ENCODE measurements at places on chromosomes 3 and 15. TPM values are rescaled to one million over a fixed set of nuclear protein-coding genes. Genes with fewer than 3 reads are reported as not detected.

DNA sequence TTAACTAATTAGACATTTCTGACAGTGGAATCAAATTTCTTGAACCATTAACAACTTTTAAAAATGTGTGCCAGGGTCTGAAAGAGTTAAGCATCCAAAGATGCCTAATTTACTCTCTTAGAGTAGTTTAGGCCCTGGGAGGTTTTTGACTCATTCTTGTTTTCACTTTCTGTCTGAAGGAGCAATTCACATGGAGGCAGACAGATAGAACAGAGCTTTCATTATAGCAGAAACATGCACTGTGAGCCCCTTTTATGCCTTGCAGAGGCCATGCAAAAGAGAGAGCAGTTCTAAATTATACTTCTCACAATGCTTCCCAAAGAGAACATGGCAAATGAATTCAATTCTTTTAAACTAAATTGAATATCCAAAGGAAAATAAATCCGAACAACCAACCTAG is 554.8 kb downstream of the MFSD1 start:
- DNase-seq, result peak; percentile 5
- no peaks in the 10 kb centered on the region for H3K4me1 ChIP-seq
- no peak overlapping the region for H3K4me3 ChIP-seq
- no peaks in the 10 kb centered on the region for H3K27me3 ChIP-seq
- no peaks in the 10 kb centered on the region for H3K36me3 ChIP-seq
- no peak overlapping the region for H3K27ac ChIP-seq

GRCh38 chr3:187648177-187648576 is 22.0 kb downstream of the SST start:
- no peaks in the 10 kb centered on the region for H3K36me3 ChIP-seq
- H3K27me3 ChIP-seq, result no peaks in the 10 kb centered on the region
- no peak for DNase-seq

Gene CPN2
- total RNA-seq, result 0.04 TPM

Gene POLR2M
- 89.7 TPM for total RNA-seq

Gene ASB7
- 9.1 TPM for total RNA-seq

Gene MCTP2
- 0.98 TPM for total RNA-seq

GRCh38 chr15:101244889-101245668 is 6.8 kb downstream of the CHSY1 start:
- no peak overlapping the region for H3K27ac ChIP-seq
- H3K4me1 ChIP-seq, result peaks cover 51% of the 10 kb centered on the region
- peaks cover 22% of the 10 kb centered on the region for H3K36me3 ChIP-seq
- DNase-seq, result no peak
- no peaks in the 10 kb centered on the region for H3K27me3 ChIP-seq

GRCh38 chr3:185766329-185767001 is 58.4 kb downstream of the IGF2BP2 start:
- H3K4me1 ChIP-seq, result peaks cover 22% of the 10 kb centered on the region
- no peaks in the 10 kb centered on the region for H3K27me3 ChIP-seq
- H3K36me3 ChIP-seq, result no peaks in the 10 kb centered on the region
- H3K27ac ChIP-seq, result no peak overlapping the region
- no peak overlapping the region for H3K4me3 ChIP-seq
- no peak for DNase-seq

Gene GALNT15
- 2.0 TPM for total RNA-seq

Gene TMEM207
- total RNA-seq, result not detected

DNA sequence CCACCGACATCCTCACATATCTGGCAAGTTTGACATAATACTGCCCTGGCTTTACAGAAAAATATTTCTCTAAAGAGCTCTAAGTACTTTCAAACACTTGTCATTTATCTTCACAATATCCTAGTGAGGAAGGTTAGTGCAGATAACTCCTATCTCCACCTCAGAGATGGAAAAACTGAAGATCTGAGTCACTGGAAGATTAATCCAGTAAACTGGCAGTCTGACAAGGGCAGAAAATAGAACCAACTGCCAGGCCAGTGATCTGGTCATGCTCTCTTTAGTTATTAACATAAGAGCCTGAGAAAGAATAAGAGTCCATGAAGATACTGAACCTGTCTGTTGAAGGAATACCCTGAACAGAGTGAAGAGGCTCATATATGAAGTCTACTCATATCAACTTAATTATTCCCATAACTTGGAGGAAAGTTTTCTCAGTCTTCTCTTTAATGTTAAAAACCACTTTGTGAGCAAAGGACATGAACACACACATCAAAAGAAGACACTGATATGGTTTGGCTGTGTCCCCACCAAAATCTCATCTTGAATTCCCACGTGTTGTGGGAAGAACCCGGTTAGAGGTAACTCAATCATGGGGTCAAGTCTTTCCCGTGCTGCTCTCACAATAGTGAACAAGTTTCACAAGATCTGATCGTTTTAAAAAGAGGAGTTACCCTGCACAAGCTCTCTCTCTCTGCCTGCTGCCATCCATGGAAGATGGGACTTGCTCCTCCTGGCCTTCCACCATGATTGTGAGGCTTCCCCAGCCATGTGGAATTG is 61.4 kb downstream of the GOLIM4 start:
- peaks cover 3% of the 10 kb centered on the region for H3K4me1 ChIP-seq
- no peak overlapping the region for H3K4me3 ChIP-seq
- H3K27me3 ChIP-seq, result no peaks in the 10 kb centered on the region

- no peaks in the 10 kb centered on the region for H3K27me3 ChIP-seq
- H3K4me1 ChIP-seq, result peaks cover 10% of the 10 kb centered on the region
- DNase-seq, result no peak
- H3K36me3 ChIP-seq, result no peaks in the 10 kb centered on the region
These were observed 29.1 kb upstream of the KCTD6 start for GRCh38 chr3:58462829-58463180.

DNA sequence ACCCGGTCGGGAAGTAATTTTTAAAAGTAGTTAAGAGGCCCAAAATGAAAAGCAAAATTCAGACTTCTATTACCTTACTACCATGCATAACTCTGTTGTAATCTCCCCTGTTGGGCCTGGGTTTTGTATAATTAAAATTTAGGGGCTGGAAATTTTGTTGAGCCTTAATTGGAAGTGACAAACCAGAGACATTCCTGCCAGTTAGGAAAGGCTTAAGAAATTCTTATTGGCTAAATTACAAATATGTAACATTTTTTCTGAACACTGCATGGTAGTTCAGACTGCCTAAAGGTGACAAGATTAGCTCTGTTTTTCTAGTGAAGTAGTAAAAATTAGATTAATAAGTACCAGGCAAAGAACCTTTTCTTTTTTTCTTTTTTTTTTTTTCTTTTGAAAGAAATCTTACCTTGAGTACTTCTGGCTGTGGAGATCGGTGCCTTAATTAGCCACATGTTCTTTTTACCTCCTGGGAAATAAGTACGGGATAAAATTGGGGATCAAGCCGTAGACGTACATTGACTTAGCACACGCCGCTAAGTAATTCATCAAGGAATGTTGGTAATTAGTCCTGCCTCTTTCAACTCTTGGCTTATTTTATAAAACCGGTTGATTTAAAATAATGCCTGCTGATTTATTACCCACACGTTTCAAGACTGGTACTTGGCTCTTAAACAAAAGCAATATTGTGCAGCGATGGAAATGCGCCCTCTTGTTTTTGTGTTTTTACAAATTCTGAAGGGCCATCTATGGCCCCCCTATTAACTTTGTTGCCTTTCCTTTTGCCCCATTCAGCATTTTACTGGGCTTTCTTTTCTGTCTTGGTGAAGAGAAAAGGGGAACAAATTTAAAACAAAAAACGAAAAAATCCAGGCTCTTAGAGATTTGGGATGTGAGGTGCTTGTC is 111.2 kb upstream of the SAMMSON start:
- no peaks in the 10 kb centered on the region for H3K4me1 ChIP-seq
- no peak for DNase-seq
- no peak overlapping the region for H3K27ac ChIP-seq
- H3K4me3 ChIP-seq, result no peak overlapping the region

DNA sequence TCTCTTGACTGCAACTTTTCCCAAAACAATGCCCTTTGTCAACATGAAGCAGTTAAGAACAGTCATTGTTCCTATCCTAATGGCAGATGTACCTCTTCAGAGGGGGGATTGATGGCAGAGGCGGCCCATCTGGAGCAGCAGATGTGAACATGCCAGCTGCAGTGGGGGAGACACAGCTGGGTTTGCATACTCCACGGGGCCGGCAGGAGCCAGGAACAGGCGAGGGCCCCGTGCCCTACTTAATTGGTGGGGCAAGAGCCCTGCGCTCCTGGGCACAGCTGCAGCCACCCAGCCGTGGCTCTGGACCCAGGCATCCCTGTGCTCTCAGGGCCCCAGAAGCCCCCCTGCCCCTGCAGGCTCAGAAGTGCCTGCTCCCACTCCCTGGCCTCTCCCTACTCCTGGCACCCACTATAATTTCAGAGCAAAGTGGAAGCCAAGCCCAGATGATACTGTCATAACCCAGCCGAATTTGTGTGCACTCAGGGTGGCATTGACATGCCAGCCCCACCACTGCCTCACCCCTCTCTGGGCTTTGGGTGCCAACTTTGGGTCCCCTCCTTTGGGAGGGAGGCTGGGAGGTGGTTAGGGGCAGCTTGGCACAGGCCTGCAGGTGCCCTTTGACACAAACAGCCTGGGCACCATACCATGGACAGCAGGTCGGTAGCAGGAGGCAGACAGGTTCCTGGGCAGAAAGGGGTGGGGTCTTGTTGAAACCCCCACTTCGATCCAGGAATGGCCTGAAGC is 34.6 kb downstream of the ROPN1B start:
- H3K27ac ChIP-seq, result no peak overlapping the region
- no peak overlapping the region for H3K4me3 ChIP-seq
- H3K4me1 ChIP-seq, result no peaks in the 10 kb centered on the region
- H3K27me3 ChIP-seq, result no peaks in the 10 kb centered on the region
- DNase-seq, result no peak
- H3K36me3 ChIP-seq, result peaks cover 28% of the 10 kb centered on the region

Gene CHCHD6
- 9.3 TPM for total RNA-seq

Gene NR1I2
- total RNA-seq, result 0.27 TPM

Gene FANCD2OS
- total RNA-seq, result not detected

- H3K4me1 ChIP-seq, result peaks cover 24% of the 10 kb centered on the region
- H3K4me3 ChIP-seq, result no peak overlapping the region
- H3K36me3 ChIP-seq, result no peaks in the 10 kb centered on the region
- no peaks in the 10 kb centered on the region for H3K27me3 ChIP-seq
- no peak for DNase-seq
- no peak overlapping the region for H3K27ac ChIP-seq
These were observed 20.5 kb downstream of the MRPS11 start for GRCh38 chr15:88487796-88488523.

- no peaks in the 10 kb centered on the region for H3K4me1 ChIP-seq
- H3K27me3 ChIP-seq, result no peaks in the 10 kb centered on the region
- DNase-seq, result peak; percentile 44
- H3K27ac ChIP-seq, result no peak overlapping the region
- peaks cover 14% of the 10 kb centered on the region for H3K36me3 ChIP-seq
These were observed 113.2 kb downstream of the PPP2R3A start for GRCh38 chr3:136078421-136079364.

DNA sequence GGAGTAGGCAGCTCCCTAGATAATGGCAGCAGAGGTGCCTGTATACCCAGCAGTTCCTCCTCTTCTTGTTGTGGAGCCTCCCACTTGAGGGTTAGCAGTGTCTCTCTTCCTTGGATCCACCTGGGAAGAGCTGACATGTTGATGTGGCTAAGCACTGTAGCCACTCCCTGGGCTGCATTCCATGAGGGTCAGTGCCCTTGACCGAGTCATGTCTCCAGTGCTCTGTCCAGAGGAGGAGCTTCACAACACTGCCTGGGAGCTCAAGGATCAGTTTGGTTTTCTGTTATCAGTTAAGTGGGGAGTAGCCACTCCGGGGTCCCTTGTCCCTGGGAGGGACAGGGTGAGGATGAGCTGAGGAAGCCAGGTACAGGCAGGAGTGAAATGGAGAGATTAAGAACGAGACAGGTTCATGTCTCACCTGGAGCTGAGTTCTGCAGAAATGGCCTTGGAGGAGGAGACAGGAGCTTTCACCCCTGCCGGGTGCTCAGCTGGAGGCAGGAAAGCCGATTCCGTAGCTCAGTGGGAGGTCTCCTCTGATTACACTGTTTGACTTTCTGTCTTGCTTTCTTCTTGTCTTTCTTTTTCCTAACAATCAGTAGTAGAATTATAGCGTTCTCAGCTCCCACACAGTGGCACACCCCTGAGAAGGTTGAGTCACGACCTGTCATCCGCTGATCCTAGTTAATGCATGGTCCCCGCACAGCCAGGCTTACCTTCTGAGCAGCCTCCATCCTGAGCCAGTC is 57.9 kb upstream of the SEC22A start:
- no peaks in the 10 kb centered on the region for H3K27me3 ChIP-seq
- H3K27ac ChIP-seq, result no peak overlapping the region
- H3K4me3 ChIP-seq, result no peak overlapping the region
- no peaks in the 10 kb centered on the region for H3K4me1 ChIP-seq
- peaks cover 54% of the 10 kb centered on the region for H3K36me3 ChIP-seq

DNA sequence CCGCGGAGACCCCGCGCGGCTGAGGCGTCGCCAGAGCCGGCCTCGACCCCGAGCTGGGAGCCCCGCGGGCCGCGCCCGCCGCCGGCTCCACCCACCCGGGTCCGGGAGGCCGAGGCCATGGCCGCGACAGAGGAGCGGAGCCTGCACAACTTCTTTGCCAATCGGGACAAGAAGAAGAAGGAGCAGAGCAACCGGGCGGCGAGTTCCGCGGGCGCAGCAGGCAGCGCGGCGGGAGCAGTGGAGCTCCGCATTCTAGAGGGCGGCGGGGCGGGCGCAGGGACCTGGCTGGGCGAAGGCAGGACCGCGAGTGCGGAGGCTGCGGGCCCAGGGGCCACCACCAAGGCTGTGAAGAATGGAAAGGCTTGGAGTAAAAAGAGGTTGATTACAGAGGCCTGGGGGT is 37.6 kb upstream of the EPHA6 start:
- H3K36me3 ChIP-seq, result no peaks in the 10 kb centered on the region
- H3K27ac ChIP-seq, result no peak overlapping the region
- H3K4me1 ChIP-seq, result no peaks in the 10 kb centered on the region
- DNase-seq, result no peak
- H3K4me3 ChIP-seq, result no peak overlapping the region

Gene DGKG
- total RNA-seq, result 1.8 TPM

- no peaks in the 10 kb centered on the region for H3K4me1 ChIP-seq
- H3K27me3 ChIP-seq, result no peaks in the 10 kb centered on the region
- no peaks in the 10 kb centered on the region for H3K36me3 ChIP-seq
- no peak overlapping the region for H3K27ac ChIP-seq
These were observed 250.7 kb upstream of the ROBO2 start for GRCh38 chr3:76789237-76789636.

Gene CHST13
- 0.18 TPM for total RNA-seq

DNA sequence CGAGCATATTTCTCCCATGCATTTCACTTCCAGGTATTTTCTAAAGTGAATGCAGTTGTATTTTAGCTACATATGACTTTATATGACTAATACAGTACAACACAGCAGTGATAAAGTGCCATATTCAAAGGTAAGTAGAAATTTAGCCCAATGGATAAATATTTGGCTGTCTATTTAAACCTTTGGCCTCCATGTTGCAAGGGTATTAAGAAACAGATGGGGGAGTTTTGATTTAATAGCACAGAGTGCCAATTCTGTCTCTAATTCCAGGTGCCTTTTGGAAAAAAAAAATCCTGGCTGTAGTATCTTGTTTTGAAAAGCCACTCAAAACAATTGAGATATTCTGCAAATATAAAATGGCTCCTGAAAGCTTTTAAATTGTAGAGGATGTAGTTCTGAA is 44.9 kb upstream of the SGO1 start:
- no peaks in the 10 kb centered on the region for H3K36me3 ChIP-seq
- H3K27me3 ChIP-seq, result no peaks in the 10 kb centered on the region
- H3K27ac ChIP-seq, result no peak overlapping the region
- no peak for DNase-seq
- H3K4me1 ChIP-seq, result no peaks in the 10 kb centered on the region
- H3K4me3 ChIP-seq, result no peak overlapping the region

GRCh38 chr15:92152983-92153382 is 240.7 kb upstream of the ST8SIA2 start:
- no peak overlapping the region for H3K4me3 ChIP-seq
- H3K36me3 ChIP-seq, result no peaks in the 10 kb centered on the region
- no peaks in the 10 kb centered on the region for H3K27me3 ChIP-seq
- no peak overlapping the region for H3K27ac ChIP-seq
- peaks cover 4% of the 10 kb centered on the region for H3K4me1 ChIP-seq

Data from muscle of leg (tissue), 16 donors.